Right ventricle myocardium superior (tissue), 1 donor: ENCODE measurements at places on chromosomes 2 and 18. TPM values are rescaled to one million over a fixed set of nuclear protein-coding genes. Genes with fewer than 3 reads are reported as not detected.

DNA sequence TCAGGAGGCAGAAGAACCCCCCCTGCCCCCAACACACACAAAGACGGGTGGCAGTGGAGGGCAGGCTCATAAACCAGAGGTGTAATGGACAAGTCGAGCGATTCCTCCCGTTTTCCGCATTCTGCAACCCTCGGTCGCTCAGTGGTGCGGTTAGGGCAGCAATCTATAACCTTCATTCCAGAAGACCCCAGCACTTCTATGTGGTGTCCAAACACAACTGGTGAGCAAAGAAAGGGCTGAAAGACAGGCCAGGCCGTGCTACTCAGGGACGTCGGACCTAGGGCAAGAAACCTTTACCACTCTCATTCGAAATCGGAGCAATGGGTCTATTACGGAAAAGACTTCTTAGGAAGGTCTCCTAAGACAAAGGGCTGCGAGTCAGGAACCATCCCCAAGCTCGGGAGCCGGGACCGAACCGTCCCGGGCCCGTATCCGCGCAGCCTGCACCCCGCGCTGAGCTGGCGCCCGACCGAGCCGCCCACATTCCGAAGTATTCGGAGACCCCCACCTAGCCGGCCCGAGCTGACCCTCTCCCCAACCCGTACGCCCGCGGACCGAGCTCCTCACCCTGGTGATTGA is 568 bp downstream of the ARL5A start:
- no peak for DNase-seq

DNA sequence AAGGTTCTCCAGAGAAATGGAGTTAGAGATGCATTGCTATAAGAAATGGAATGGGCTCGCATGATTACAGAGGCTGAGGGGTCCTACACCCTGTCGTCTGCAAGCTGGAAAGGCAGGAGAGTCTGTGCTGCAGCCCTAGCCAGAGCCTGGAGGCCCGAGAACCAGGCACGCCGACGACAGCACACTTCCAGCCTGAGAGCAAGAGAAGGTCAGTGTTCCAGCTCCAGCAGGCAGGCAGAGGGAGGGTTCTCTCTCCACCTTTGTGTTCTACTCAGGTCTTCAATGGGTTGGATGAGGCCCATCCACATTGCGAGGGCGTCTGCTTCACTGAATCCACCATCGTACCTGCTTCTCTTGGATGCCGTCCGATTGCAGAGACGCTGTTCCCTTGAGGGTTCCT is 177.6 kb upstream of the HDAC4 start:
- no peak for DNase-seq

DNA sequence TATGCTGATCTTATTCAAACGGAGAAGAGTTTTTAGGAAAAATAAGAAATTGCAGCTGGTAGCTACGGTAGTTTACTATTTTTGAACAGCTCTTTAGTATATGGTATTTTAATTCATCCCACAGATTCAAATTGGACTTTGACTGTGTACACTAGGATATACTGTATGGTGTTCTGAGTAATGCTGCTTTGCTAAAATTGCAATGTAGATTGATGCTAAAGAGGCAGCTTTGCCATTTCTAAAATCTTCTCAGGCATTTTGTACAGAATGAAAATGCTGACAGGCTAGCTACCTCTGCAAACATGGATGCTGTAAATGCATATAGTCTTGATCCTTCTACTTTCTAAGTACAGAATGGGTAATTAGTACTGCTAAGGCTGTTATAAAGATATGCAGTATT is 826.6 kb upstream of the POU3F3 start:
- DNase-seq = no peak

DNA sequence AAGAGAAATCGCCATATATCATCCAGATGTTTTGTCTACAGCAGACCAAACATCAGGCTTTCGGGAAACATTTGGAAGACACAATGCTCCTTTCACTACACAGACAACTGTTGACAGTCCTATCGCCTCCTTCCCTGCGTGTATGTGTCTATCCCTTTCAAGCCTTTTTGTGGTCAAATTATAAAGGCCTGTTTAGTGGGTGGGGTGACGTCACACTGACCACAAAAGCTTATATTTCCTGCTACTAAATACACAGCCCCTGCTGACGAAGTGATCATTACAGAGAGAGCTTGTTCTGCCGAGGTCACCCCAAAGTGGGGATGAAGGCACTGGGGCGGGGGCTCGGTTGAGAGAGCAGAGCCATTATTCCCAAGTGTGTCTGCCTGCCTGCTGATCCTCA is 302.7 kb upstream of the TNP1 start:
- DNase-seq = no peak

Gene LYPD1
- total RNA-seq = not detected

Gene PFN4
- 0.46 TPM for total RNA-seq

Gene DBI
- total RNA-seq = 284 TPM
